Posterior cingulate gyrus (tissue), 11 donors: ENCODE measurements at places on chromosomes 16 and 17.

GRCh38 chr17:63116228-63116627, 150.2 kb downstream of the TANC2 start:
- DNase-seq = no peak

DNA sequence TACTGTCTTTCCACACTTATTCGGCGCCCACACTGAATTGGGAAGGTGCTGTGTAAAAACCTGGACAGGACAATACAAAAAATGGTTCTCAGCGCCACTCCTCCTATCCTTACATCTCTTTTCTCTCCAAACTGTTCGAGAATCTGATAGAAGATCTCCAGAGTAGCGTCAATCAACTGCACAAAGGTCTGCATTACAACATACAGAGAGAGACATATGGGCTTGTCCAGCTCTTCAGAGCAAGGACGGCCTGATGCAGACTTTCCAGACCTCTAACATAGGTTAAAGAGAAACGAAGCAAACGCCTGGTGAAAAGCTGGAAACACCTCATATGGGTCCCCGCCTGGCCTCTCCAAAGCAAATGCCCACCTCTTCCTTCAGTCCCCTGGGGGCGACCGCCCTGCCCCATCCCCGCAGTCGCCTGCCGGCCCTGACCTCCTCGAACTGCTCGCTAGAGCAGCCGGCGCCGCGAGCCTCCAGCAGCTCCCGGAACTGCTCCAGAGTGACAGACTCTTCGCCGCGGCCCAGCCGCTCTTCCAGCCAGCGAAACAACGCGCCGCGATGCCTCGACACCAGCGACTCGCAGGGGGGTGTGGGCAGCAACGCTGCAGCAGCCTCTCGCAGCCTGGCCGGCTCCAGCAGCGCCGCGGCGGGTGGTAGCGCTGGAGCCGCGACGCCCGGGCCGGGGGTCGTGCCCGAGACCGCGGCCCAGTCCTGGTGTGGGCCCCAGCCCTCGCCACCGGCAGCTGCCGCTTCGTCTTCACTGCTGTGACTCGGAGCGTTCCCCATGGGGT, 526 bp downstream of the ZZEF1 start:
- DNase-seq = no peak

- DNase-seq = no peak
These were observed 176.6 kb upstream of the SDK2 start for GRCh38 chr17:73820686-73821448.

DNA sequence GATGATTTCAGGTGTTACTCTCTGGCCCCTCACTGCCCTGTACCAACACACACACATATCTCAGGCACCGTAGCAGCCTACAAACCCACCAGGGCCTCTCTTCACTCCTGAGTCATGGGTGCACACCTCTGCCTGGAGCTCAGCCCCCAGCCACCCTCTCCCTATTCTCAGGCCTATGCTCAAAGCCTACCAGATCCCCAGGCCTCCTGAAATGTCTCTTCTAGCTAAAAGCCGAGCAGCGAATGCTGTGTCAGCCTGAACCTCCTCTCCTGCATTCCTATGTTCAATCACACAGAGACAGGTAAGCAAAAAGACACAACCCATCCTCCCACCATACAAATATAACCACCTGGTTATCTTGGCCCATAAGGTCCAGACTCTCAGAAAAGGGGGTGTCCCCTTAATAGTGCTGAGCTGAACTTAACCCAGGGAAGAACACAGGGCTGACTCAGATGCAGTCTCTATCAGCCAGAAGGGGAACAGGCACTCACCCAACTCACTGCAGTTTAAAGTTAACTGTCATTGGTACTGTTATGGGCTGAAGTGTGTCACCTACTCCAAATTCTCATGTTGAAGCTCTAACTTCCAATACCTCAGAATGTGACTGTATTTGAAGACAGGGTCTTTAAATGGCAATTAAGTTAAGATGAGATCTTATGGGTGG, 62.0 kb upstream of the TEKT3 start:
- no peak for DNase-seq

DNA sequence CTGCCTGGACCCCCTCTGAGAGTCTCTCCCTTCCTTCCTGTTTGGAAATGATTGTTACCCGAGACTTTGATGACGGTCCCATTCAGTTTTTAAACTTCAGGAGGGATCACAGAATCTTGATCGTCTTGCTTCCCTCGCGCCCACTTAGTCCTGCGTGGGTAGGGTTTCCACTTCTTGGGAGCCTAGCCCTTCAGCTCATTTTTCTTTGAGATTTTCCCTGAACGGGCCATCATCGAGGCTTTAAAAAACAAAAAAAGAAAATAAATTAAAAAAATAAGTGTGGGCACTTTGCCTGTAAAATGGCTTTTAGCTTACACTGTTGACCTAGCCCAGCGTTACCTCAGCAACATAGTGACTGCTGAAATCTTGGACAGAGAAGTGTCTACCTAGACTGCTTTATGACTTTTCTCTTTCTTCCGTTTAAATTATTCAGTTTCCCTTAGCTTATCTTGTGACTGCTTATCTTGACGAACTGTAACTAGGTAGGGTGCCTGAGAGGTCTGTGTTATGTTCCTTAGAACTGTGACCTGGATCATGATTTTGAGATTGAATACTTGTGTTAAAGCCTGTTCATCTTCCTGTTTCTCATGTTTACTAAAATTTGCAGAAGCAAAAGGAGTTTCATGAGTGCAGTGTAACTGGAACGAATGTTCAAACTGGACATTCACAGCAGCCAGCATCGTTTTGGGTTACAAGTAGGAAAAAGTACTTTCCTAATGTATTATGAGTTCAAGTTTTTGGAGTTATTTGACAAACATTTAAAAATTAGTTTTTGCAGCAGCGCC, 874 bp downstream of the WWP2 start:
- DNase-seq = no peak

GRCh38 chr16:7577588-7577987, 244.9 kb downstream of the RBFOX1 start:
- no peak for DNase-seq

DNA sequence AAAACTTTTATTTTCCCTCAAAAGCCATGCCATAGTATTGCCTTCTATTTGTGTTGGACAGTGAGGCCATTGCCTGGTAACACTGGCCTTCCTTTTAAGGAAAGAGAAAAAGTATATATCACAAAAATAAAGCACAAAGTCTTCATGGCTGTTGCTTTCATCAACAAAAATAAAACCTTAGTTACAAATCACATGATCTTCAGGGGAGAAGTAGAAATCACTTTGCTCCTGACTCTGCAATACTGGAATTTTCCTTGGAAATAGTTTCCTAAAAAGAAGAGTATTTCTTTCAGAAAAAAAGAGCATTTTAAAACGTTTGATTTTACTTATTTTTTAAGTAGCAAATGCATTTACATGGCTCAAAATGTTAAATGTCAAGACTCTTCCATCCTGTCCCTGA, 41.9 kb downstream of the FAM20A start:
- no peak for DNase-seq

DNA sequence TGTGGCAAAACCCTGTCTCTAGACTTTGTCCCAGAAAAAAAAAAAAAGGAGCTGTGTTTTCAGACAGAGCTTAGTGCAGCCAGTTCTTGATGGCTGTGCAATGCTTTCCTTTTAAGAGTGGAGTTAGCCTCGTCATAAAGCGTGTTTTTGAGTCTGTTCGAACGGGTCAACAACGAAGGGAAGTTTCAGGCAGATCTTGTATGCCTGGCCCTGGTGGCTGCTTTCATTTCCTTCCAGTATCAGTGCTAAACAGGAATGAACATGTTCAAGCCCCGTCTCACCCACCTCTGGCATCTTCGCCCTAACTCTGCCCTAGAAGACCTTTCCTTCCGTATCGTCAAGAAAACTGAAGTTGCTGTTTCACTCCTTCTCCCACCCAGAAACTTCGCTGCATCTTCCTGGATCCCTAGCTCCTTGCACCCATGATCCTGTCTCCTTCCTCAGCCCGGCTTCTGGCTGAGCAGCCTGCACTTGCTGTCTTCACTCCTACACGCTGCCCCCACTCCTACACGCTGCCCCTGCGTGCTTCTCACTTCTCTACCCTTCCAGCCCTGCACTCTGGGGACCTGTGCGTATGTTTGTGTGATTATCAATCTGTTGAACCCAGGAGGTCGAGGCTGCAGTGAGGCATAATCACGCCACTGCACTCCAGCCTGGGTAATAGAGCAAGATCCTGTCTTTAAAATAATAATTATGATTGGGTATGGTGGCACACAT, 55.3 kb downstream of the USP10 start:
- DNase-seq = no peak

DNA sequence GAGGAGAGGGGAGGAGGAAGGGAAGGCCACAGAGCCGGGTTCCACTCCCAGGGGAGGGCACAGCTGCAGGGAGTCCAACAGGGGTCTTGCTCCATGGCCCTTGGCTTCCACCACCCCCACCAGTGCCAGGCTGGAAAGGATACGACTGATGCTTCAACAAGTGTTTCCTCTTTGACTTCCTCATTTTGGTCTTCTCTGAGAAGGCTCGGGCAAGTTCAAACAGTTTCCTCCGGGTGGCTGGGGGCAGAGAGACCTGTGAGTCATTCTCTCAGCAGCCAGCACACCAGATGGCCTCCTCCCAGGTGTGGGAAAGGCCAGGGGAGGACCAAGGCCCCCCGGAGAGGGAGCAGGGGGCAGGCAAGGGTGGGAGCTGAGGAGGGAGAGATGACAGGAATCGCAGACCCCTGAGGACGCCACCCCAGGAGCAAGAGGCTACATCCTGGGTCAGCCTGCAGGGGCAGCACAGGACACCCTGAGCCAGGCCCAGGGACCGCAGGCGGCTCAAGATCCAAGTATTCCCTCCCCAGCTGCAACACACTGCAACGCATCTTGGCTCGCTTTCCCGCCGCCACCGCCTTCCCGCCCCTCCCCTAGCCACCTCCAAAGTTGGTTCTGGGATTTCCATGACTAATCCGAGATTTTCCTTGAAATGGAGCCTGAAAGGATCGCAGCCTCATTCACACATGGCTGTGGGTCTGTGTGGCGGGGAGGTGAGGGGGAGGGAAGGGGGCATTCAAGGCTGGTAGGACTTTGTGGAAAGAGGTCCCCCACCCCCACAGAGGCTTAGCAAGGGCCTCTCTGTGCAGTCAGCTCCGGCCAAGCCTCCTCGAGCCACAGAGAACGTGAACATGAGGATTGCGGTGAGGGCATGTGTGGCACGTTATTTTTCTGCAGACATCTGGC, 18.4 kb upstream of the MRPS23 start:
- no peak for DNase-seq

DNA sequence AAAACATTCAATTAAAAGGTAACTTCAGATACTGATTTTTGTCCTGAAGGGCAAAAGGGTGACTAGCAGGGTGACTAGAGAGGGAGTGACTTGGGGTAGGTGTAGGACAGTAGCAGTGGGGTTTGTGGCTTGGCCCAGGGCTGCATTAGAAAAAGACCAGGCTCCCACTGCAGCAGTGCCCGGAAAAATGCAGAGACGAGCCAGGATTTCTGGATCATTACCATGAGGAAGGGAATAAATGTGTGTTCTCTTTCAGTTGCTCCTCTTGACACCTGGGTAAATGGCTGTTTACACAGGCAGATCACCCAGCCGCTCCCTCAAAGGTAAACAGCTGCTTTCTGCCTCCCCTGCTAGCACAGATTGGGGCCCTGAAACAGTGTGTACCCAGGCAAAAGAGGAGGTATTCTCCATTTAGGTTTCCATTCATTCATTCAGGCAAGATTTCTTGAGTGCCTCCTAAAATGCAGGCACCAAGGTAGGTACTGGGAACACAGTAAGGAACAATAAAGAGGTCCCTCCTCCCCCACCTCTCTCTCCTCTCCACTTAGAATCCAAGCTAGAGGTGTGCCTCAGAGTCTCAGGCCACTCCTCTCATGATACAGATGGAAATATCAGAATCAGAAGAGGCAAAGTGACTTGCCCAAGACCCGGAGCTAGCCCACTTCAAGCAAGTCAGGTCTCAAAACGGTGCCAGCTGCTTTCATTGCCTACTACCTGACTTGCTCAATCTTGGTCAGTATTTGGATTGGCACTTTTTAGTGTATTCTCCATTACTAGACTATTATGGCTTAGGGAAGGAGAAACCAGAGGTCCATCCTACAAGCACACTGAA, 15.2 kb upstream of the TOX3 start:
- DNase-seq = no peak

- DNase-seq = no peak
These were observed 175.7 kb upstream of the GSE1 start for GRCh38 chr16:85437166-85438052.

- no peak for DNase-seq
These were observed 33.9 kb downstream of the ARHGAP27 start for GRCh38 chr17:45398800-45399199.

DNA sequence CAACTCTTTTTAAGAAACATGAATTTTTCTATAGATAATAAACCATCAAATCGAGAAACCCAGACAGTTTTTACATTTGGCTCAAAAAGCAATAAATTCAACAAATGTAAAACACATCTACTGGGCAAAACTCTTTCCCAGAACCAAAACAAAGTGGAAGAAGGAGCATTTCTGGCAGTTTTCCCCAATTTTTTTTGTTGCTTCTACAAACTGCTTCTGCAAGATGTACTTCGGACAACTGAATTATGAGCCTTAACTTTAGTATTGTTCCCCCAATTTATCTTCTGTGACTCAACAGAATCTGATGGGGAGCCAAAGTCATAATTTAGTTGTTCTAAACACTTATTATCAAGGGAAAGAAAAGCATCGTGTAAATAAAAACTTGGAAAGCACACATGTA, 1047.2 kb downstream of the CDH11 start:
- DNase-seq = no peak

DNA sequence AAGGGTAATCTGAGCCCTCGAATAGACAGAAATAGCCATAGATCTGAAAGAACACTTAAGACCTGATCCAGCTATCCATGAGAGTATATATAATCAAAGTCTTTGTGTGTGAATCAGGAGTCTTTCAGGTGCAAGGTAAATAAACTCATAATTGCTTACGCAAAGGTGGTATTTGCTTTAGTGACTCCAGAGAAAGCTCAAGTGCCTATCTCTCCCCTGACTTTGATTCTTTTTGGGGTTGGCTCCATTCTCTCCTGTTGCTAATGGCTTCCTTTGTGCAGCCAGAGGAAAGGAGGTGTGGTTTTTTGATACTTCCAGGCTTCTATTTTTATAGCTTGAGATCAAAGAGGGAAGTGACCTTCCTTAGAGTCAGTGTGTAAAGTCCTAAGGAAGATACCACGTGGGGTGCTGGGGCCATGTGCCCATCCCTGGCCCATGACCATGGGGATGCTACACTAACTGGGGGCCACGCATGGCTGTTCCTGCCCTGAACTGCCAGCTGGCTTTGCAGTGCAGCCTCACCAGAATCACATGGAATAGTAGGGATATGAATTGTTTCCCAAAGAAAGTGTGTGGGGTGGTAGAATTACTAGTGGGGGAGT, 45.8 kb downstream of the TENT4B start:
- no peak for DNase-seq
